ENCODE measurements at places on chromosomes 6 and 20.

DNA sequence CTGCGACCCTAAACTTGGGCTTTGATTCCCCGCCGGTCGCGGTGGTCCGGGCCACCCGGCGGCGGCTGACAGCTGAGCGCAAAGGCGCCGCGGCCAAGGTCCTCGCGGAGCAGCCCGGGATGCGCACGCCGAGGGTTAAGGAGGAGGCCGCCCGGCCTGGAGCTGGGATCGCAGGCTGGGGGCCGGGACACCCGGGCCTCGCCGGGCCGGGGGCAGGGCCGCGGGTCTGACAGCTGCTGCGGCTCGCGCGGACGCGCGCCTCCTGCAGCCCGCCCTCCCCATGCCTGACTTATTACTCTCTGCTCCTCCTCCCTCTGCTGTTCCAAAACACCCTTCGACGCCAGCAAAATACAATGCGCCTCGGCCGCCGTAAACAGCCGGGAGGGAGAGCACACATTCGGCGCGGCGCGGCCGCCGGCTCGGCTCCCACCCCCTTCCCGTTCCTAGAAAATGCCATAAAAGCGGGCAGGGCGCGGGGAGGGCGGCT, 746 bp downstream of the BACH2 start:
- DNase-seq = peak; percentile 65

GRCh38 chr6:141203902-141204575, 928.7 kb upstream of the GJE1 start:
- DNase-seq = no peak

DNA sequence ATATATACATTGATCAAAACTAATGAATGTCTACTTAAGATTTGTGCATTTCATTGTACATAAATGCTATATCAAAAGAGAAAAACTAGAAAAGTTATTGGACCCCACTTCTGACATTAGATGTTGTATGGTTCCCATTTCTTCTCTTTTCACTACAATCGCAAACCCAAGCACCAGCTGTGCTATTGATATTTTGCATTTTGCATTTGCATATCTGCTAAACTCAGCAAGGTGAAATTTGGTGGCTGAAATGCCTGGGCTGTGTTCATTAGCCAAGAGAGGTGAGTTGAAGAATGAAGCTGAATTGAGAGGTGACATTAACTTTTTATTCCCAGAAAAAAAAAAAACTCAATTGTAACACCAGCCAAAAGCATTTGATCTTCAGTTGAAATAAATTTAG, 232.1 kb upstream of the TENT5A start:
- DNase-seq = no peak

DNA sequence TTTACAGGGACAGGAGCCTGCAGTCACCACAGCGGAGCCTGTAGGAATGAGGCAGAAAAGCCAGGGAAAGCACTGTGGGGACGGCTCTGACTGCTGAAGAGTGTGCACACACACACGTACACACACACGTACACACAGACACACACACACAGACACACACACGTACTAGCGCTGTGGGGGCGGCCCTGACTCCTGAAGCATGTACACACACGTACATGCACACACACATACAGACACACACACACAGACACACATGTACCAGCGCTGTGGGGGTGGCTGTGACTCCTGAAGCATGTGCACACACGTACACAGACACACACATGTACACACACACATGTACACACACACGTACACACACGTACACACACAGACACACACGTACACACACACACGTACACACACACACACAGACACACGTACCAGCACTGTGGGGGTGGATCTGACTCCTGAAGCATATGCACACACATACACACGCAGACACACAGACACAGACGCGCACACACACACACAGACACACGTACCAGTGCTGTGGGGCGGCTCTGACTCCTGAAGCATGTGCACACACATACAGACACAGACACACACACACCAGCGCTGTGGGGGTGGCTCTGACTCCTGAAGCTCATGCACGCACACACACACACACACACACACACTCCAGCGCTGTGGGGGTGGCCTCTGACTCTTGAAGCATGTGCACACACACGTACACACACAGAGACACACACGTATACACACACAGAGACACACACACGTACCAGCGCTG, 127.3 kb downstream of the DLL1 start:
- no peak for DNase-seq

DNA sequence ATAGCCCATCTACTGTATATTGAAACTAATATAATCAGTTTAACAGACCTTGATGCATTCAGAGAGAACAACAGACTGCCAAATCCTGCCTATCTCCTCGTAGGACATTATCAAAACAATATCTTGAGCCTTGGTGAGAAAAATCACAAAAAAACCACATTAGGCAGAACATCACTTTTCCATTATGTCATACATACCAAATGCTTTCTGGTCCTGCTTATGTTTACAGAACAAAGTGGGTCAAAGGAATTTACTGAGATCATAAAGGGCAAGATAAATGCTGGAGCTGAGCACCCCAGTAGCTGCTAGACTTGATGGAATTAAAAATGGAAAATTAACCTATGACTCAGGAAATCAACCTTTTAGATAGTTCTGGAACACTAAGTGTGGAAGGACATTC, 195.3 kb upstream of the KCNK16 start:
- peak; percentile 40 for DNase-seq

DNA sequence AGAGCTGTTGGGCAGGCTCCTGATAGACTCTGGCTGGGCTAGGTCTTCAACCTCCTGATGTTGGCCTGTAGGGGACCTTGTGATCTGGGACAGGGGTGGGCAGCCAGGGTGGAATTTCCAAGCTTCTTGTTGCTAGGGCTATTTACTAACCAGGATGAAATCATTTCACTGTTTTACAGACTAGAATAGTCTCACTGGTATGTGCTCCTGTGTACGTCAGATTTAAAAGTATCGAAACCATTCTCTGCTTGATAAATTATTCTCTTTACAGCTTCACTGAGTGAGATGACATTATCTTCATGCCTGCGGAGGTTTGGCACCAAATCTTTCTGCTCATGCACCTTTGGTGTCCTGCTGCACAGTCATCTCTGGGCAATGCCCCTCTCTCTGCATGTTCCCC, 10.9 kb downstream of the EDN1 start:
- no peak for DNase-seq

DNA sequence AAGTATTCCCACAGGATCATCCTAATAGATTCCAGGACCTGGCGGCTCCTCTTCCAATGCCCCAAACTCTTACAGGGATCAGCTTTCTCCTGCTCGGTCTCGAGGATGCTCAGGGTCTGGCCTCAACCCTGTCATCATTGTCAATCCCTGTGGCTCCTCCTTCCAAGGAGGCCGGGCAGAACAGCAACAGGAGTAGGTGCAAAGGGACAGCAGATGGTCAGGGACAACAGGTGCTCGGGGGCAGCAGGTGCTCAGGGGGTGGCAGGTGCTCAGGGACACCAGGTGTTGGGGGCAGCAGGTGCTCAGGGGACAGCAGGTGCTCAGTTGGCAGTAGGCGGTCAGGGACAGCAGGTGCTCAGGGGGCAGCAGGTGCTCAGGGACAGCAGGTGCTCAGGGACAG, 84.8 kb downstream of the TTLL2 start:
- no peak for DNase-seq

DNA sequence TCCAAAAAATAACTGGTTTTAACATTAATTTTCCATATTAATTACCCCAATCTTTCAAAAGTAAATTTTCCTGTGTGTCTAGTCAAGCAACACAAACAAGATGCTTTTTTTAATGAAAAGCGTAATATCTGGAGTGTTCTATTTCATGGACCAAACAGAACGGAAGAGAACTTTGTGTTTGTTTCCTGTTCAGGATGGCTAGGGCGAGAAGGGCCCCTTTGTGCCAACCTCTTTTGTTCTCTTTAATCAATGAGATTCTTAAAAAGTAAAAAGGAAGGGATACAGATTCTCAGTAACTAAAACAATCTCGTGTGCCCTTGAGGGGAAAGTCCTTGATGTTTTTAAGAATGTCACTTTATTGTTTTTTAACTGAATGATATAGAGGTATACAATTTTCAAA, 55.7 kb downstream of the GNAS start:
- DNase-seq = no peak

DNA sequence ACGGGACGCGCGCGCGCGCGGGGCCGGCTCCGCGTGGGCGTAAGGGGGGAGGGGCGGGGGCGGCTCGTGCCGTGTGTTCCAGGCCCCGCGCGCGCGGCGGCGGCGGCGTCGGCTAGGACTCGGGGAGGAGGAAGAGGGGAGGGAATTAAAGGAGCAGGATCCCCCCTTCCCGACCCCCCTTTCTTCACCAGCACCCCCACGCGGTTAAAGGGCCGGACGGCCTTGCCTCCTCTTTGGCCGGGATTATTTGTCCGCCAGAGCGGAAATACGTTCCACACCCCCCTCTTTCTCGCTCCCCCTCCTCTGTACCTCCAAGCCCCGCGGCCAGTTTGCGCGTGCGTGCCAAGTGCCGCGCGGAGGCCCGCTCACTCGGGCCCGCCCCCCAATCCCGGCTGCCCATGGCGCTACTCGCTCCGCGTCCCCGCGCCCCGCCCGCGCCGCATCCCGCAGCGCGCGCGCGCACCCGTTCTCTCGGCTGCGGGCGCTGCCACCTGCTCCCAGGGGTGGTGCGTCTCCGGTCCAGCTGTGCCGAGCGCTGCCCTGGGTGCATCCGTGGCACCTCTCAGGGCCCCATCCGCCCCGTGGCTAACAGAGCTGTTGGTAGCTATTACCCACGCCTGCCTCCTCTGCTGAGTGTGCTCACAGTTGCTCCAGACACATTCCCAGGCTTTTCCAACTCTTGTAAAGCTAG, at the start of gene ZBTB12:
Gene ZBTB12 (minus strand): TSS at position 134 of the 691 bp plus-strand sequence. CDS start 781 bp downstream, outside the sequence.
- DNase-seq = peak; percentile 97

- DNase-seq = peak; percentile 79
These were observed 34.7 kb downstream of the EZR start for GRCh38 chr6:158784505-158784904.

DNA sequence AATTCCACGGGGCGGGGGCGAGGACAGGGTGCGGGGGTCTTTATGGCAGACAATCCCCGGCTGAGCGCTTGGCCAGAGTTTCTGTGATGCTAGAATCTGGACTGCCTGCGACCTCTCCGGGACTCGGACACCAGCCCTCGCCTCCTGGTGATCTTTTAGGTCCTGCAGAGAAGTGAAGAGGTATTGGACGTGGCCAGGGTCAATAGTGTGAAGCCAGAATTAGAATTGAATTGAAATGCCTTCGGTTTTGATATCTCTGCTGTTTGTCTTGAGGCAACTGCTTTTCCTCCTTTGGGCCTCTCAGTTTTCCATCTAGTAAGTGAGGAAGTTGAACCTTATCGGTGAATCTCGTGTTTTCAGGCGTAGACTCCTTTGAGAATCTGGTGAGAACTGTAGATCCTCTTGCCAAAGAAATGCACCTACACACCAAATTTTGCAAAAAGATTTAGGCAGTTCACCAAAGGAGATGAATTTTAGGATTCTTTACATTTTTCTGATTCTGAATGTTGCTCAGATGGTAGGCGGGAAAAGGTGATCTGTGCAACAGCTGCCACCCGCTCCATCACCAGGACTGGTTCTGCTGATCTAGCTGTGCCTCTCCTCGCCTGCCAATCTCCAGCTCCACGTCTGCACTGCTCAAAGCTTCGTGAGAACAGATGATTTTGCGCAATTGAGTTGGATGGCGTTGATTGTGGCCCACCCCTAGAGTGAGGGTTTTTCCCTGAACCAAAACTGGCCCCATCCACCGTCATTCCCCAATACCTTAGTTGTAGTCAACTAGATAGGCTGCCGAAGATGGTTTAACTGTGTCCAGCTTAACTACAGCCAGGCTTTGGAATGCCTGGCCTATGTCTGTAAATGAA, 837 bp upstream of the OSER1 start:
- peak; percentile 23 for DNase-seq

- DNase-seq = no peak
These were observed 169.8 kb downstream of the SAMD5 start for GRCh38 chr6:147678253-147678652.

- DNase-seq = no peak
These were observed 7.8 kb downstream of the TEAD3 start for GRCh38 chr6:35489066-35489465.

DNA sequence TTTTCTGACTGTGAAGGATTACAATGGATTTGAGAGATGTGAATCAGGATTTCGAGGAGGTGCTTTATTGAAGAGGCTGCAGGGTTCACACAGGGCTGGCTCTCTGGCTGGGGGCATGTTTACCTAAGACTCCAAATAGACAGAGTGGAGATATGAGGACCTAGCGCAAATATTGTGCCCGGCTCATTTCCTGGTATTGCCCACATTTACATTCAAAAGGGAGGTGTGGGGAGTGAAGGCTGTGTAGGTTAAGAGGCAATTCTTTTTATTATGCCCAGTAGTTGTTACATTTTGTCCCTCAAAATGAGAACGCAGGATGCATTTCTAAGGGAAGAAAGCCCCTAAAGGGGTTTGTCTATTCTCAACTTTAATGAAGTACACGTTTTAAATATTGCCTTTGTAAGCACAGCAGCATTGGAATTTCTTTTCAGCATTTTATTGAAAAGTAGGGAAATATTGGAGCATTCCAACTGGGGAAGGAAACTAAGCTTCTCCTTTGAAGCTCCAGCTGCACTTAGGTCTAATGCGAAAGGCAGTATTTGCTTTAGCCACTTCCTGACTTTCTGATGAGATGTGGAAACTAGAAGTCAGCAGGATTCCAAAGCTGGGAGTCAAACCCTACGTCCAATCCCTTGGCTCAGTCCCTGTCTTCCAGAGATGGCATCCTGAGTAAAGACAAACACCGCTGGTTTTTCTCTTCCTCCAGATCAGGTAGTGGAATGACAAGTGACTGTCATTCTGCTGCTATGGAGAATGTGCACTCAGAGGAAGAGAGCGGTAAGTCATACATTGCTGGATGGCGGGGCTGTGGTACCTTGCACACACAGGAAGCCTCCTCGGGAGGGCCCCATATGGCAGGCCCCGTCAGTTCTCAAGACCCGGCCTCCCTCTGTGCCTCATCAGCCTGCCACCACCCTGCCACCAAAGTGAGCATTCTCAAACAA, 70.7 kb downstream of the MYB start:
- no peak for DNase-seq

DNA sequence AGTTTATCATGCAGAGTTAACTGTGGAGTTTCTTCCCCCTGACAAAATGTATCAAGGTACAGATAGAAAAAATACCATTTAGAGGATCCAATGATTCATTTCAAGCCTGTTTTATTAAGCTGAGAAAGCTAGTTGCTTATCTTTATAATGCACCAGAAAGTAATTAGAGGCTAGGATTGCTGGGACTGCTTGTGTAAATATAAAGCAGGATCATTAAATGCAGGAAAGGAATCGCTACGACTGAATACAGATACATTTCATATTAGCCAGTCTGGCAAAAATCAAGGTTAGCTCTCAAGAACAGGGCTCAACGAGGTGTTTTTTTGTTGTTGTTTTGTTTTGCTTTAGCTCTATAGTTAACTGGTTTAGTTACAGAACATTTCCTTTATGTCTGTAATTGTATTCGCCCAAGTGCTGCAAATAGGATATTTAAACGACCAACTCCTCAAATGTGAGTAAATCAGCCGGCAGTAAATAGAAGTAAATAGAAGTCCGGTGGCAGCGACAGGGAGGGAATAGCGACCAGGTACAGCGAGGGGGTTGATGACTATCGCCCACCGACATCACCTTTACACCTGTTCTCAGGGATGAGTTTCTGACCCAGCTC, 748 bp downstream of the UBE2J1 start:
- no peak for DNase-seq

Data from Daoy (cell line).